ENCODE measurements at places on chromosomes 4 and X.
A peak's percentile ranks its signal among the peaks of the same experiment; 100 is the strongest.

DNA sequence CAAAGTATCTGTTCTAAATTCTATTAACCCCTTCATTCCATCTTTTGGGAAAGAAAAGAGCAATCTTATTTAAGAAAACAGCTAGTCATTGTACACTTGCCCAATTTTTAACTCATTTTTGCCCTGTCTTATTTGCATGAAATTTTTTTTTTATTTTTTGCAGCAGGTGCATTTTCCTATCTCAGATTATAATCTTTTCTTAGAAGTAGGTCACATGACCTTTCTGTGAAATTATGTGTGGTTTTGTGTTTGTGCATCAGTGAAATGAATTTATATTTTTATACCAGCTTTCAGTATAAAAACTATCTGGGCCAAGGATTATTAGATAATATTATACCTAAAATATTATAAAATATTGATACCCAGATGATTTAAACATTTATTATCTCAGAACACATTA, 145.6 kb downstream of the INPP4B start:
- DNase-seq = no peak

- peak; percentile 43 for DNase-seq
Observed at GRCh38 chr4:2281575-2282343, 19.9 kb upstream of the MXD4 start.

DNA sequence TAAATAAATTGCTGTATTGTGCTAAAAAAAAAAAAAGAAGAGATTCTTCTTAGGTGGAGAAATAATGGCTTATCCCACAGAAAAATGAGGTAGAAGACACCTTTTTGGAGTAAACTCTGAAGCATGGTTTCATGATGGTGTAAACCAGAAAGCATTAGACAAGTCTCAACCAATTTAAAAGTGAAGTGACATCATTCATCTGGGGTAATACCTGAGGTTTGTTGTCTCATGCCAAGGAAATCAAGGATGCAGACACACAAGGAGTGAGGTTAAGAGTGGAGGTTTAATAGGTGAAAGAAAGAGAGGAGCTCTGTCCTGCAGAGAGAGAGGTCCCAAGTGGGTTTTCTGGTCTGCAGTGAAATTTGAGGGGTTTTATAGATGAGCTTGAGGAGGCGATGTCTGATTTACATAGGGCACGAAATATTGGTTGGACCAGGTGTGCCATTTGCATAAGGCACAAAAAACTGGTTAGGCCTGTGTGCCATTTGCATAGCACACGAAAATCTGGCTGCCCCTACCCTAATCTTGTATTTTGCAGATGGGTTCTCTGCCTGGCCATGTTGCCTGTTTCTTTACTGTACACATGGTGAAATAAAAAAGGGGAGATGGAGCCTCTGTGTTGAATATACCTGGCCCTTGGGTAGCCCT, 25.0 kb upstream of the CWH43 start:
- DNase-seq = no peak

DNA sequence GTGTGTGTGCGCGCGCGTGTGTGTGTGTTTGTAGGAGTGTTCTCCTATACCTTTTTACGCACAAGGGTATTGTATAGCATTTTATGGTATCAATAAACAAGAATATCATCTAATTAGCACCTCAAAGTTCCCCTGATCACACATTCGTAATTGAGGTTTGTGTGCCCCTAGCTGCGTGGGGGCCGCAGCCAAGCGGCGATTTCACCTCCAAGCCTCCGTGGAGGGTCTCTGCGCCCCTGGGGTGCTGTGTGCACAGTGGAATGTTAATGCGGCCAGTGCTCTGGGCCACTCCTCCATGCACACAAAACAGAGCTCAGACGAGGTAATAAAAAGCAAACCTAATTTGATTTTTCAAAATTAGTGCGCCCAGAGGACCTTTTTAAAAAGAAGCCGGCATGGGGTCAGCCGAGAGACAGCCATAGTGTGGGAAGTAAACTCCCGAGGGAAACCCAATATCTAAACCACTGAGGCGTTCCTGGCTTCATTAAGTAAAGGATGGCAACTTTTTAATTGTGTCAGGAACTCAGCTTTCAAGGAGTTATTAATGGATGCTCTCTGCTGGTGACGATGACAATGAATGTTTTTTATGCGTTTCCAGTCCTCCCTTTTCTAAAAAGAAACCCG, 110.6 kb downstream of the SORCS2 start:
- DNase-seq = no peak

DNA sequence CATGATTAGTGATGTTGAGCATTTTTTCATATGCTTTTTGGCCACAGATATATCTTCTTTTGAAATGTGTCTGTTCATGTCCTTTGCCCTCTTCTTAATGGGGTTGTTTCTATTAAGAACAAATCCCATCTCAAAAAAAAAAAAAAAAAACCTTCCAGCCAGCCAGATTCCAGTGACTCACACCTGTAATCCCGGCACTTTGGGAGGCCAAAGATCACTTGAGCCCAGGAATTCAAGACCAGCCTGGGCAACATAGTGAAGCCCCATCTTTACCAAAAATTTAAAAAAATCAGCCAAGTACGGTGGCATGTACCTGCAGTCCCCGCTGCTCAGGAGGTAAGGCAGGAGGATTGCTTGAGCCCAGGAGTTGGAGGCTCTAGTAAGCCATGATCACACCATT, 5.1 kb downstream of the RAB33B start:
- DNase-seq = no peak

DNA sequence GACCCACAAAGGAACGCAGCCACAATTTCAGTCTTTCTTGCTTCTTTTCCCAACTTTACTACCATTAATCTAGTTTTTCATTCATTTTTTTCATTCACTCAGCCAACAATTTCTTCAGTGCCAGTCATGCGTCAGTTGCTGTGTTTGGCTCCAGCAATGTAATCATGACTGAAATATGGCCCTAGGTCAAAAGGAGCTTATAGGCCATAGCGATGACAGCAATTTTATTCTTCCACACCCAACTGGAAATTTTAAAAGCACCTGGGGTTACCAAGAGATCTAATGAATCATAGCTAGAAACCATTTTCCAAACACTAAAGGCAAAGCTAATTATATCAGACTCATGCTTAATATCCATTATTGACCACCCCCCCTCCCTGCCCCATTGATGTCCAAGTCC, 29.8 kb upstream of the C1QTNF7 start:
- no peak for DNase-seq

DNA sequence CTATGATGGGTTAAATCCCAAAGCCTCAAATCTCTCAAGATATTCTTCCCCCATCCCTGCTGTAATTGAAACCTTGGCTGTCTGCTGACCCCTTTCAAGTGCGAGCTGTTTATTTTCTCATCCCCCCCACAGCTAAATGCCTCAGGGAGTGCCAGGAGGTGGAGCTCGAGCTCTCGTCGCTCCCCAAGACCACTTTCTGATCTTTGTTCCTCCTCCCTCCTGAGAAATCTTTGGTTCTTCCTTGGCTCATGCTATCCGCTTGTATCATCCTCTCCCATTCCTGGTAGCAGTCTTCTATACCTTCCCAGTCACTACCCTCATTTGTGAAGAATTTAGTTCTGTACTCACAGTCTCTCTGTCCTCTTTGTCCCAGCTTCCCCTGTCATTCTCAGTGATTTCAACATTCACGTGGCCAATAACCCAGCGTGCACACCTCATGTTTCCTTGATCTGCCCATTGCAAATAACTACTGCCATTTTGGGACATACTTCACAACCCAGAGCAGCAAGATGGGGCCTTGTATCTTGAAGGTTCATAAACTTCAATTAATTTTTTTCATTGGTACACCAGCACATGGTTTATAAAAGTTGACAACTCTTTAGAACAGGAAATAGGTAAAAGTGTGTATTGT, 9.2 kb upstream of the SLC25A43 start:
- no peak for DNase-seq

DNA sequence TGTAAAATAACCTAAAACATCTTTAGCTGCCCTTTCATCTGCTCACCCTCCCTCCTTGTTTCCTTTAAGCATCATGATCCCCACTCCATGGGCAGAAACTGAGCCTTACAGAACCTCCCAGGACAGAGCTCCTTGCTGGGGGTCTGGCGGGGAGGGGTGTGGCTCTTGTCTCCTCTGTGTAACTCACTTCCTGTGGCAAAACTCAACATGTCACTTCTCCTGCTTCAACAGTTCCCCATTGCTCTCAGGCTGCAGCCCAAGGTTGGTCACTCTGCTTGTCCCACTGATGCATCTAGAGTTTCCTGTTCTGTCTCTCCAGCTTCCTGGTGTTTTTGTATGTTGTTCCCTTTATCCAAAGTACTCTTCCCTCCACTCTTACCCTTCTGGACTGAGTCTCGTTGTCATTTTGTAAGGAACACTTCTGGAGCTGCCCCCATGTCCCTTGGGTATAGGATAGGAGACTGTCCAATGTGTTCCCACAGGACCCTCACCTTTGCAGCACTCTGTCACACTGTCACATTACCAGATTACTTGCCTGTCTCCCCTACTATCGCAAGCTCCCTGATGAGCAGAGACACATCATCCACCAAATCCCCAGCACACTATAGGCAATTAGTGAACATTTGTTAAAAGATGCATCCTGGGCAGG, 19.6 kb downstream of the TMEM31 start:
- no peak for DNase-seq

- DNase-seq = no peak
Observed at GRCh38 chrX:129099207-129099606, 424.1 kb downstream of the SMARCA1 start.

DNA sequence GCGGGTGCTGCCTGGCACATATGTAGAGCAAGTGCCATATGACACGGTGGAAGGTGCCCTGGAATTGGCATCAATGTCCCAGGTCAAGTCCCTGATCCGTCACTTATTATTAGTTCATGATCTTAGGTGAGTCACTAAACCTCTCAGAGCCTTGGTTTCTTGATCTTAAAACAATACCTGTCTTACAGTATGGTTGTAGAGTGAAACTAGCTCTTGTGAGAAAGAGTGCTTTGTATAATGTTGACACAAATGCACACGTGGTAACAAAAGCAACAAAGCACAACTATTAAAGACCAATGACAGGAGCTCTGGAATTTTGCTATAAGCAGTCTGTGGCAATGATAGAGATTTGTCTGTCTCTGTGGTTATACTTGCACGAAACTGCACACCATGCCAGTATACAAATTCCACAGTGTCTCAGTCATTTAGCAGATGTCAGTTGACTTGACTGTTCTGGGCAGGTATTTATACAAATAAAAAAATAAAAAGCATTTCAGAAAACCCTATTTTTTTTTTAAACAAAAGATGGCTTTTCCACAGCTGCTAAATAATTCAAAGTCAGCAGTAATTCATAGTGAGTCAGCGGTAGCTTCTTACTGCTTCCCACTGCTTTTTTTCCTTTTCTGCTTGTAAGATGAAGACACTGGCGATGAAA, 19.7 kb upstream of the ACSL1 start:
- no peak for DNase-seq

GRCh38 chr4:34198966-34199365, 2045.3 kb downstream of the ARAP2 start:
- DNase-seq = no peak

DNA sequence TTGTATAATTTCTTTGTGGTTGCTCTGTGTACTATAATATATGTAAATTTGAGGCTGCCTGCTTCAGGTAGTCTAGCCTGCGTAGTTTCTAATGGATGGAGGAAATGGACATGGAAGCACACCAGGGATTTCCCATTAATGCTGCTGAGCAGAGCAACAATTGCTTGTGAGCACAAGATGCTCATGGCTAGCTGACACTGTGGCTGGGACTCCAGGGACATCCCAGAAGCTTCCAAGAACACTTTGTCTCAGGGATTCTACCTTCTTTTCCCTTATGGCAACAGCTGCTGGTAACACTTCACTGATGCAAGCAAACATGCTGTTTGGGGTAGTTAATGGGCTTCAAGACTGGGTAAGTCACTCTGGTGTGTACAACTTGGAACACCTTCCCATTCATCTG, 66.1 kb downstream of the TENT5D start:
- no peak for DNase-seq

DNA sequence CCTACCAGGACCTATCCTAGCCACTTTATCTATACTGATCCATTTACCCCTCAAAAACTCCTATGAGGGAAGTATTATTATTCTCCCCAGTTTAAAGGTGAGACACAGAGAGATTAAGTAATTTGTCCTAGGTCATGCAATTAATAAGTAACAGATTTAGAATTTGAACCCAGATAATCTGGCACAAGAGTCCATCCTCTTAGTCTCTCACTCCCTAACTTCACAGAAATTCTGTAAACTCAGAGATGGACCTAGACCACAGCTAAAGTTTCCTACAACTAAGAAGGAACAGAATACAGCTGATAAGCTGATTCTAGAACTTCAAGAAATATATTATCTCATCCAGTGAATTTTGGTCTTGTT, 58.7 kb downstream of the TEC start:
- no peak for DNase-seq

- no peak for DNase-seq
Observed at GRCh38 chr4:26953770-26954423, 93.3 kb downstream of the STIM2 start.

DNA sequence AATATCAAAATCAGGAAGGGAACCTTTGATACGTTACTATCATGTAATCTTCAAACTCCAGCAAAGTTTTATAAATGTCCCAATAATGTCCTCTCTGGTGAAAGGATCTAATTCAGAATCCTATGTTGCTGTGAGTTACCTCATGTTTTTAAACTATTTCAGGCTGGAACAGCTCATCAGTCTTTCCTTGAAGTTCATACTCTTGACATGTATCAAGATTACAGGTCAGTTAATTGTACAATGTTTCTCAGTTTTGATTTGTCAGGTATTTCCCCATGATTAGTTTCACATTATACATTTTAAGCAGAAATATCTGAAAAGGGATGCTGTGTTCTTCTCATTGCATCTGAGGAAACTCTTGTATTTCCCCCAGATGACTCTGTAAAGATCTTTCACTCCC, 136.5 kb upstream of the HS3ST1 start:
- DNase-seq = no peak

DNA sequence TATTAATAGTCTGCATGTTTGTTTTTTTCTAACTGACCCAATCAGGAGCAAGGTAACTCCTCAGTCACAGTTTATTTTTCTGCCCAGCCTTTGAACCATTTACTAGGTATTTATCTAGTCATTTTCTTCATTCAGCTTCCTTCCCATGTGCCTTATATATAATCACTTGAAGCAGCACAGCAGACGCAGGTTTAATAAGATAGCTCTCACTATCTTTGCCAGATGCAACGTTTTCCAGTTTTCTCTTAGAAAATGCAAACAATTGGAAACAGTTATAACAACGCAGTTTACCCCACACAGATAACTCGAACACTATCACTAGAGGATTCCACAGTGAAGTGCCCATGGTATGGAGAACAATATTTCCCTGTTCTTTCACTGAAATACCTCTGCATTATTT, 56.4 kb upstream of the NFKB1 start:
- no peak for DNase-seq
